ENCODE measurements at places on chromosomes 3 and 15. TPM values are rescaled to one million over a fixed set of nuclear protein-coding genes. Genes with fewer than 3 reads are reported as not detected.

Gene ALDH1A3
- not detected for total RNA-seq

Gene FSD2
- not detected for total RNA-seq

Gene LRRC34
- 2.5 TPM for total RNA-seq

DNA sequence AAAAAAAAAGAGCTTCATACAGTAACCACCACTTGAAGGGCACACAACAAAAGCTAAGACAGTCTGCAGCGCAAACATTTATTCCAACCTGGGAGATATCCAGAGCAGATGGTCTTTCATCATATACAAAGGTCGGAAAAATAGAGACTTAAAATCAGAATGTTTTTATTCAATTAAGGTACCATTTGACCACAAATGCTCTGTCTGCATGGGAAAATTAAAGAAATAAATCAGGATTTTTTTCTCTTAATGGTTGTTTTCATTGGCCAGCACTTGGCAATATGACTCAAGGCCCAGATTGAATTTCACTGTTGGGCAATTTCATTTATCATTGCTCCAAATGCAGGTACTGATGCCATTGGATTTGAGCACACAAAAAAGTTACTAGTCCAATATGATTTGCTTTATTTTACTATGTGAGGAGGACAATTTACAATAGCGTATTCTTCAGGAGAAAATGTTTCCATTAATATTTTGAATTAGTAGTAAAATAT, 145.9 kb upstream of the AGTR1 start:
- H3K27ac ChIP-seq: no peak overlapping the region
- no peaks in the 10 kb centered on the region for H3K36me3 ChIP-seq
- no peak overlapping the region for H3K4me3 ChIP-seq
- no peaks in the 10 kb centered on the region for H3K27me3 ChIP-seq
- no peaks in the 10 kb centered on the region for H3K4me1 ChIP-seq

GRCh38 chr3:188287762-188288505, 134.0 kb downstream of the LPP start:
- H3K27me3 ChIP-seq: no peaks in the 10 kb centered on the region
- no peaks in the 10 kb centered on the region for H3K4me1 ChIP-seq
- no peaks in the 10 kb centered on the region for H3K36me3 ChIP-seq

- H3K4me3 ChIP-seq: no peak overlapping the region
- H3K4me1 ChIP-seq: no peaks in the 10 kb centered on the region
- H3K27ac ChIP-seq: no peak overlapping the region
Observed at GRCh38 chr3:7787871-7788828, 713.5 kb upstream of the LMCD1 start.

- no peaks in the 10 kb centered on the region for H3K4me1 ChIP-seq
- H3K4me3 ChIP-seq: no peak overlapping the region
- no peaks in the 10 kb centered on the region for H3K36me3 ChIP-seq
Observed at GRCh38 chr3:53211706-53212702, 43.8 kb downstream of the TKT start.

GRCh38 chr15:41408234-41408641, 5.9 kb upstream of the NDUFAF1 start:
- no peaks in the 10 kb centered on the region for H3K36me3 ChIP-seq
- H3K27ac ChIP-seq: no peak overlapping the region
- no peaks in the 10 kb centered on the region for H3K27me3 ChIP-seq
- H3K4me3 ChIP-seq: no peak overlapping the region
- no peak for DNase-seq

DNA sequence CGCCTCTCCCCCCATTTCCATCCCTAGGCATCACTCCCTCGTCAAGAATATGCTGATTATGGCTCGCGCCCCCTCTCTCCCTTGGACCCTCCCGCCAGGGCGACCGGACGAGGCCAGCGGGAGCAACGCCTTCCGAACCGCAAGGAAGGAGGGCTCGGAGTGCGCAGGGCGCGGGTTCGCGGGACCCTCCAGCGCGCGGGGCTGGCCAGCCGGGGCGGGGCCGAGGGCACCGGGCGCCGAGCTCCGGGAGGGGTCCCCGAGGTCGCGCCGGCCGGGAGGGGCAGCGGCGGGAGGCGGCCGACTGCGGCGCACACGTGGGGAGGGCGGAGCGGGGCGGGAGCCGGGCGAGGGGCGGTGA, 483 bp downstream of the EHD4 start:
- peak overlapping the region; percentile 90 for H3K4me3 ChIP-seq
- no peaks in the 10 kb centered on the region for H3K27me3 ChIP-seq
- H3K27ac ChIP-seq: peak overlapping the region; percentile 91
- peaks cover 31% of the 10 kb centered on the region for H3K4me1 ChIP-seq
- H3K36me3 ChIP-seq: no peaks in the 10 kb centered on the region
- DNase-seq: peak; percentile 50

DNA sequence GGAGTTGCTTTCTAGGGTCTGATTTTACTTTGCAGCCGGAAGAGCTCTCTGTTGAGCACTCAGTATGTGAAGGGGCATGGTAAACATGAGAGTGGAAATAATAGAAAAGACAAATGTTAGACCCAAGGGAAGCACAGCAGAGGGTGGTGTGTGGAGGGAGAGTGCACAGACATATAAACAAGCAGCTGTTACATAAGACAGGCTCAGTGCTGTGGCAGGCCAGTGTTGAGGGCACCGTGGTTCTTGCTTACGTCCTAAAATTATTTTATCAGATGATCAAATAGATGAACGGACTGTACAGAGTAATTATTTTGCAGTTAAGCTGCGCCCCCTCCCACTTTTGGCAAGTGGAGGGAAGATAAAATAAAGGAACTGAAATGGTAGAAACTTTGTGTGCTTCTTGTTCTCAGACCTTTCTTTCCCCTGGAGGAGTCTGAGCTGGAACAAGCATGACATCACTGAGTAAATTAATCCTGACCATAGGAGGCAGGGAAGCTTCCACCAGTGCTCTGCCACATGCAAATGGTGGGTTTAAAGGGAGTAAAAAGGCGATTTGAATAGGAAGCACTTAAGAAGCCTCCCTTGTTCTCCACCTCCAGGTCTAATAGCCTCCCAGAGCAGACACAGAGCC, 205.6 kb downstream of the IL20RB start:
- no peaks in the 10 kb centered on the region for H3K4me1 ChIP-seq
- H3K27ac ChIP-seq: no peak overlapping the region
- no peaks in the 10 kb centered on the region for H3K27me3 ChIP-seq
- H3K36me3 ChIP-seq: no peaks in the 10 kb centered on the region
- no peak overlapping the region for H3K4me3 ChIP-seq

Measured in CD8-positive, alpha-beta memory T cell (primary cell).